CD4-positive, alpha-beta memory T cell (primary cell): ENCODE measurements at places on chromosomes 11 and 22.
A peak's percentile ranks its signal among the peaks of the same experiment; 100 is the strongest.

- DNase-seq = no peak
Measured at GRCh38 chr22:45996241-45997076, 19.5 kb upstream of the WNT7B start.

DNA sequence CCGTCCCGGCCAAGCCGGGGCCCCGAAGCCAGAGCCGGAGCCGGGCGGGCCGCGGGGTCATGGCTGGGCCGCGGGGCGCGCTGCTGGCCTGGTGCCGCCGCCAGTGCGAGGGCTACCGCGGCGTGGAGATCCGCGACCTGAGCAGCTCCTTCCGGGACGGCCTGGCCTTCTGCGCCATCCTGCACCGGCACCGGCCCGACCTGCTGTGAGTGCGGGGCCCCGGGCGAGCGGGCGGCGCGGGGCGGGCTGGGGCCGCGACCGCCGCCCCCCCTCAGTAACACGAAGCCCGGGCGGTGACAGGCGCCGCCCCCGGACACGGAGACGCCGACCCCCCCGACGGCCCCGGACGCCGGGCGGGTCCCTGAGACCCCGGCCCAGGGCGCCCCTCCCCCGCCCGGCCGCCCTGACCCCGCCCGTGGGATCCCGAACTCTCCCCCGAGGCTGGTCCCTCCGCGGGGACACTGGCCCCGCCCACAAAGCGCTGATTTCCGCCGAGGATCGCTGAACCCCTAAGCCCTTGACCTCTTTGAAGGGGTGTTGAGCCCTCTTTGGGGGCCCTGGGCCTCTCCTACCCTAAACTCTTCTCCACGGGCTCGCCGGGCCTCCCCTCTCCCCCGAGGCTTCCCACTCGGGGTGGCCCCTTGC is 389 bp downstream of the MICALL1 start:
- peak; percentile 9 for DNase-seq

DNA sequence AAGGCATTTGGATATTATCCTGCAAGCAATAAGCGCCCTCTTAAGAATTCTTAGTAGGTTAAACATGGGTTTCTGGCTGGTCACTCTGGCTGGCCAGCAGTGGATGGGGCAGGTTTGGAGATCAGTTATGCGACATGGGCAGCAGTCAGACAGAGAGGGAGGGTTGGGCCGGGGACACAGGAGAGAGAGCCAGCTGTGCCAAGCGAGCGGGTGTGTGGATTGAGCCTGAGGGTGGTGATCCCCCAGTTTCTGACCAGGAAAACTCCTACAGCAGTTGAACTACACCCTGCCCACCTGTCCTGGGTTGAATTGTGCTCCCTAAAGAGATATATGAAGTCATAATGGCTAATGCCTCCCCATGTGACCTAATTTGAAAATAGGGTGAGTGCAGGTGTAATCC is 671.2 kb downstream of the TBC1D22A start:
- no peak for DNase-seq

- DNase-seq = no peak
Measured at GRCh38 chr11:70510106-70510505, 111.8 kb downstream of the CTTN start.

DNA sequence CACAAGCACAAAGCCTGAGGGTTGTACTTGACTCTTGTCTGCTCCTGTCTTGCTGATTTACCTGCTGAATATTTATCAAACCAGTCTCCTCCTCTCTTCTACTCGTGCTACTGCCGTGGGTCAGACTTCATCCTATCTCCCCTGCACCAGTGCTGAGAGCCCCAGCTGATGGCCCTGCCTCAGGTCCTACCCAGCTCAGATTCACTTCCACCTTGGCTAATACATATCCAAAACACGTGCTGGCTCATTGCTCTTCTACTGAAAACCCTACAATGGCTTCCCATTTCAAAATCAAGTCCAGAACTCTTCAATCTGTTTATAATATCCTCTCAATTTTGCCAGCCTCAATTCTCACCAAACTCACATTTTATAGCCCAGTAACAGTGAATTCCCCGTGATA is 48.3 kb downstream of the RAB30 start:
- no peak for DNase-seq
